Mesothelial cell of epicardium (in vitro differentiated cells): ENCODE measurements at places on chromosomes 11 and 22. TPM values are rescaled to one million over a fixed set of nuclear protein-coding genes. Genes with fewer than 3 reads are reported as not detected.
A peak's percentile ranks its signal among the peaks of the same experiment; 100 is the strongest.

DNA sequence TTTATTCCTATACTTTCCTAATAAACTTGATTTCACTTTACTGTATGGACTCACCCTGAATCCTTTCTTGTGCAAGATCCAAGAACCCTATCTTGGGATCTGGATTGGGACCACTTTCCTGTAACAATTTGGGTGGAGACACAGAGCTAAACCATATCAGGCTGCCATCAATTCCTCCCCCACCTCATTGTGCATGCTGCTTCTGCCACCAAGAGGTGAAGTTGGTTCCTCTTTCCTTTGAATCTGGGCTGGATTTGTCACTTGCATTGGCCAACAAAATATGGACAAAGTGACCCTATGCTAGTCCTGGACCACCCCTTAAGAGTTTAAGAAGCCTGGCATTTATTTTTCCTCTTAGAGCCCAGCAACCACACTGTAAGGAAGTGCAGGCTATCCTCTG lies 39.4 kb upstream of the CEP295 start:
- peaks cover 22% of the 10 kb centered on the region for H3K4me1 ChIP-seq
- no peak overlapping the region for H3K4me3 ChIP-seq
- peaks cover 66% of the 10 kb centered on the region for H3K27me3 ChIP-seq
- H3K27ac ChIP-seq: no peak overlapping the region
- no peaks in the 10 kb centered on the region for H3K36me3 ChIP-seq
- DNase-seq: no peak

- H3K4me3 ChIP-seq: no peak overlapping the region
- H3K36me3 ChIP-seq: peaks cover 22% of the 10 kb centered on the region
- no peak for DNase-seq
- peaks cover 16% of the 10 kb centered on the region for H3K4me1 ChIP-seq
- peak overlapping the region; percentile 95 for H3K27ac ChIP-seq
- no peaks in the 10 kb centered on the region for H3K27me3 ChIP-seq
These were observed 16.2 kb upstream of the CTTN start for GRCh38 chr11:70381872-70382861.

Gene MRGPRX4
- total RNA-seq: not detected in 3 replicates

- no peak overlapping the region for H3K4me3 ChIP-seq
- DNase-seq: no peak
- H3K27ac ChIP-seq: no peak overlapping the region
These were observed 538.1 kb downstream of the SOX6 start for GRCh38 chr11:15818132-15818842.

Gene PNPLA3
- 5.7 to 6.2 TPM (median 6.1 TPM) in 3 replicates for total RNA-seq

DNA sequence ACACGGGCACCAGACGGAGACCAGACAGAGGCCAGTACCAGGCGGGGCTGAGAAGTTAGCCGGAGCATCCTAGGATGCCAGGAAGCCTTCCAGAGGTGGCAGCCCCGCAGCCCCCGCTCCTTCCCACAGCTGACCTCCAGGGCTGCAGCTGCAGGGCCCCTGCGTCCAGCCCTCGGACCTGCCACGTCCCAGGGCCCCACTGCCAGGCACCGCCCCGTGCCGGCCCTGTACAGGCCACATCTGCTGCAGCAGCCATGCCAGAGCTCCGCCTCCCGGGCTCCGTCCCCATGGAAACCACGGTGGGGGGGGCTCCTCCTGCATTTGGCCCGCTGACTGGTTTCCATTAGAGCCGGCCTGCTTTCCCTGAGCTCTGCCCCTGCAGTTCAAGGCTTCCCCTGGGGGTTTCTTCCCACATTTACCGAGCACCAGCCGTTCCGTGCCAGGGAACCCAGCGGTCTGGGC lies 62.5 kb upstream of the PPARA start:
- no peak overlapping the region for H3K27ac ChIP-seq
- H3K36me3 ChIP-seq: no peaks in the 10 kb centered on the region
- H3K27me3 ChIP-seq: no peaks in the 10 kb centered on the region
- no peak overlapping the region for H3K4me3 ChIP-seq
- DNase-seq: no peak

DNA sequence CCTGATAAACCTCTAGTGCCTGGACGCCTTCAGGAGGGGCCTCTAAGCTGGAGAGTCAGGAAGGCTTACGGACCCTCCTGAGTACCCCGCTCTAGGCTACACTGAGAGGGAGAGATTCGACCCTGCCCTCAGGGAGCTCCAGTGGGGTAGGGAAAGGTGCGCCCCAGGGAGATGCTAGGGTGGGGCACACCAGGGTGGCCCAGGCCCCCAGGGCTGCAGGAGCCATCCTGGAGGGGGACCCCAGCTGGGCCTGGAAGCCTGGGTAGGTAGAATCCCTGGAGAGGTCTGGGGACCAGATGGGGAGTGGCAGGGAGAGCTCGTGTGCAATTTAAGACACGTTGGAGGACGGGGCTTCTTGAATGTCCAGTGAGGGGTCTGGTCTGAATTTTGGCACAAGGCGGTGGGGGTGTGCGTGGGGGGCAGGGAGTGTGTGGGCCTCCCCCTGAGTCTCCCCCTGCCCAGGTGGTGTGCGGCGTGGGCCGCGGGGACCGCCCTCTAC lies 4.7 kb downstream of the CARNS1 start:
- H3K27me3 ChIP-seq: peaks cover 12% of the 10 kb centered on the region
- DNase-seq: no peak
- no peaks in the 10 kb centered on the region for H3K36me3 ChIP-seq
- H3K4me1 ChIP-seq: peaks cover 22% of the 10 kb centered on the region
- H3K4me3 ChIP-seq: peak overlapping the region; percentile 63

Gene PTPRJ
- 26.2 to 31.0 TPM (median 26.5 TPM) in 3 replicates for total RNA-seq

Gene SLC43A3
- 11.8 to 13.3 TPM (median 12.9 TPM) in 3 replicates for total RNA-seq

- H3K4me3 ChIP-seq: peak overlapping the region; percentile 82
- peak; percentile 69 for DNase-seq
- H3K36me3 ChIP-seq: no peaks in the 10 kb centered on the region
- H3K4me1 ChIP-seq: peaks cover 39% of the 10 kb centered on the region
- H3K27ac ChIP-seq: peak overlapping the region; percentile 95
These were observed 698 bp downstream of the PAK1 start for GRCh38 chr11:77472991-77473800.

GRCh38 chr22:23696326-23696851 lies 5.6 kb downstream of the RGL4 start:
- no peaks in the 10 kb centered on the region for H3K4me1 ChIP-seq
- no peaks in the 10 kb centered on the region for H3K27me3 ChIP-seq
- peaks cover 25% of the 10 kb centered on the region for H3K36me3 ChIP-seq
- no peak overlapping the region for H3K27ac ChIP-seq
- DNase-seq: no peak

Gene NCAPH2
- 57.9 to 63.1 TPM (median 60.3 TPM) in 3 replicates for total RNA-seq

DNA sequence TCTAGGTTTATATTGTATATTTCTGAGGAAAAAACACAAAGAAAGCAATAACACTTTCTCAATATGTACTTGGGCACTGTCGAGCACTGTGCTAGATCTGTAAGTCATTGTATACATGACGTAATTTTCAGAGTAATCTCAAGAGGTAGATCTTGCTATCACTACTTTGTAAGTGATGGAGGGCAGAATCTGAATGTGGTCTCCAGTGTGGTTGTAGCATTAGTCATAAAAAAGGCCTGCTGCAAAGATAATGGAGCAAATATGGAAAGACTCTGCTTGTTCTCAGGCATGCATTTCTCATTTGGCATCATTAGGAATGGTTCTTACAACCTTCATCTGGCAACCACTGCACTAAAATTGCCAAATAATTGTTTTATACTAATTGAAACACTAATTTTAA lies 419.8 kb upstream of the CCDC179 start:
- no peak overlapping the region for H3K27ac ChIP-seq
- H3K4me1 ChIP-seq: no peaks in the 10 kb centered on the region
- no peaks in the 10 kb centered on the region for H3K27me3 ChIP-seq
- no peak overlapping the region for H3K4me3 ChIP-seq
- no peaks in the 10 kb centered on the region for H3K36me3 ChIP-seq

Gene BIK
- 8.0 to 9.9 TPM (median 9.3 TPM) in 3 replicates for total RNA-seq

GRCh38 chr11:34478845-34479663 lies 34.5 kb downstream of the ELF5 start:
- peaks cover under 1% of the 10 kb centered on the region for H3K36me3 ChIP-seq
- H3K27me3 ChIP-seq: peaks cover 2% of the 10 kb centered on the region
- peaks cover 16% of the 10 kb centered on the region for H3K4me1 ChIP-seq
- DNase-seq: no peak
- H3K4me3 ChIP-seq: no peak overlapping the region
- H3K27ac ChIP-seq: no peak overlapping the region

Gene NOX4
- total RNA-seq: 14.3 to 17.9 TPM (median 15.2 TPM) in 3 replicates

DNA sequence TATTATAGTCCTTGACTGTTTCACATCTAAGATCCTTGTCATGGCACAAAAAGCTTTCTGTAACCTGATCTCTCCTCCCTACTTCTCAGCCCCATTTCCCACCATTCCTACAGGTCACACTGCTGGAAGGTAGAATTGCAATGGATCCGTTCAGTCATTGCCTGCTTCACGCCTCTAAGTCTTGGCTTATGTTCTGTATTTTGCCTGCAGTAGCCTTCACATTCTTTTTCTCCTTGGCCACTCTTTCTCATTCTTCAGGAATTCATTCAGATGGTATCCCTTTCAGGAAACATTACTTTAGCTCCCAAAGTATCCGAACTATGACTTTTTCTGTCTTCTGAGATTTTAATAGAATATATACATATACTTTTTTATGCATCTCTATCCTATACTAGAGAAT lies 731.5 kb downstream of the NTM start:
- H3K36me3 ChIP-seq: no peaks in the 10 kb centered on the region
- H3K4me1 ChIP-seq: no peaks in the 10 kb centered on the region
- peaks cover 65% of the 10 kb centered on the region for H3K27me3 ChIP-seq
- no peak for DNase-seq
- H3K27ac ChIP-seq: no peak overlapping the region

Gene NCAM1
- 137 to 141 TPM (median 139 TPM) in 3 replicates for total RNA-seq

Gene PRODH
- total RNA-seq: 1.7 to 2.5 TPM (median 2.1 TPM) in 3 replicates

Gene OR4C45
- total RNA-seq: not detected in 3 replicates

Gene JAML
- not detected in 3 replicates for total RNA-seq

Gene C1QTNF5
- total RNA-seq: 24.1 to 25.0 TPM (median 24.4 TPM) in 3 replicates

DNA sequence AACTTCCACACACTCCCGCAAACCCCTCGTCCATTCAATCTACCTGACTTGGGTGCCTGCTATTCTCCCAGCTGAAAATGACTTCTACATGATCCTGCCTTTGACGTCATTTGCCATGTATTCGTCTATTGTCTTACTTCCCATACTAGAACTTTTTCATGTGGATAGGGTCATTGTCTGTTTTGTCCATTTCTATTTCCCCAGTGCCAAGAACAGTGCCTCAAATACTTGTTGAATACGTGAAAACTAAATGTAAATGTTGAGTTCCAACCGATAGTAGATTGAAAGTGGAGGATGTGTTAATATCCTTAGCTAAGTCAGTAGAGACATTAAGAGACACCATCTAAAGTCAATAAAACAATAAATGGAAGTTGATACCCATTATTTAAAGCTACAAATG lies 935 bp downstream of the TRIM68 start:
- H3K4me1 ChIP-seq: peaks cover 18% of the 10 kb centered on the region
- H3K36me3 ChIP-seq: peaks cover 17% of the 10 kb centered on the region
- H3K4me3 ChIP-seq: peak overlapping the region; percentile 89
- DNase-seq: no peak
- H3K27ac ChIP-seq: peak overlapping the region; percentile 95
- H3K27me3 ChIP-seq: peaks cover 4% of the 10 kb centered on the region

- H3K4me1 ChIP-seq: peaks cover 52% of the 10 kb centered on the region
- H3K36me3 ChIP-seq: no peaks in the 10 kb centered on the region
- H3K4me3 ChIP-seq: no peak overlapping the region
- peaks cover 32% of the 10 kb centered on the region for H3K27me3 ChIP-seq
- H3K27ac ChIP-seq: no peak overlapping the region
- DNase-seq: no peak
These were observed 4.8 kb upstream of the FXYD6 start for GRCh38 chr11:117881217-117881616.

Gene ADAMTS15
- 8.1 to 9.9 TPM (median 9.4 TPM) in 3 replicates for total RNA-seq

Gene NCR3LG1
- total RNA-seq: 4.8 to 5.6 TPM (median 4.9 TPM) in 3 replicates

GRCh38 chr11:134425816-134426536 lies 13.9 kb upstream of the B3GAT1 start:
- DNase-seq: no peak
- no peaks in the 10 kb centered on the region for H3K36me3 ChIP-seq
- no peaks in the 10 kb centered on the region for H3K4me1 ChIP-seq
- H3K27ac ChIP-seq: no peak overlapping the region
- H3K27me3 ChIP-seq: peaks cover 61% of the 10 kb centered on the region
- H3K4me3 ChIP-seq: no peak overlapping the region

Gene GGTLC3
- total RNA-seq: not detected in 3 replicates

Gene GNG3
- 0.60 to 1.5 TPM (median 0.97 TPM) in 3 replicates for total RNA-seq

Gene MED15
- 129 to 135 TPM (median 129 TPM) in 3 replicates for total RNA-seq

Gene IL17REL
- 0.29 to 0.31 TPM (median 0.31 TPM) in 3 replicates for total RNA-seq

GRCh38 chr11:130593064-130593463 lies 144.6 kb downstream of the ADAMTS15 start:
- H3K4me1 ChIP-seq: no peaks in the 10 kb centered on the region
- no peaks in the 10 kb centered on the region for H3K36me3 ChIP-seq
- H3K27me3 ChIP-seq: peaks cover 1% of the 10 kb centered on the region
- DNase-seq: no peak
- no peak overlapping the region for H3K4me3 ChIP-seq
- no peak overlapping the region for H3K27ac ChIP-seq

DNA sequence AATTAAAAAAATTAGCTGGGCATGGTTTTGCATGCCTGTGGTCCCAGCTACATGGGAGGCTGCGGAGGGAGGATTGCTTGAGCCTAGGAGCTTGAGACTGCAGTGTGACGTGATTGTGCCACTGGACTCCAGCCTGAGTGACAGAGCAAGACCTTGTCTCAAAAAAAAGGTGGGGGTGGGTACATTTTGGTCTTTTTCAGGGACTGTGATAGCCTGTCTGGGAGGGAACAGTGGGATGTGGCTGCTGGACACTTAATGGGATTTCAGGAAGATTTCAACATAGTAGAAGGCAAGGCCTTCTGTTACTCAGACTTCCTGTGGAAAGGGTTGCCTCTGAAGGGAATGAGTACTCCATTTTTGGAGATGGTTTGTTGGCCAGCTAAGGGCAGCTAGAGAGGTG lies 40.6 kb downstream of the RELT start:
- peaks cover 16% of the 10 kb centered on the region for H3K36me3 ChIP-seq
- no peak overlapping the region for H3K4me3 ChIP-seq
- DNase-seq: no peak

DNA sequence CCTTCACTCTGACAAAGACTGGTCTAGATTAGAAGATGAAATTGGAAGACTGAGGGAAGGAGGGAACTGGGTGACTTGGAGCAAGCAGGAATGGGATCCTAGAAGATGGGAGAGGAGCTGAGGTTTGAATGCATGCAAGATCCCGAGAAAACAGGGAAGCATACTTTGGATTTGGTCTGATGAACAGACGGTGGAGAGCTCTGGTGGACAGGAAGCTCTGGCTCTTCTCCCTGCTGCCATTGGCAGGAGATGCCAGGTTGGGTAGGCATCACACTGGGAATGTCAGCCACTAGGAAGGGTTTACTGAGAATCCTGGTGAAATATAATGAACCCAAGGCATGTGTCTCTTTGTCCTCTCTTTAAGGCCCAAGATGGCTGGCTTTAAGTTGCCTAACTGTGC lies 16.5 kb downstream of the NAV2 start:
- H3K27me3 ChIP-seq: no peaks in the 10 kb centered on the region
- no peak overlapping the region for H3K4me3 ChIP-seq
- no peak for DNase-seq
- no peak overlapping the region for H3K27ac ChIP-seq
- H3K36me3 ChIP-seq: no peaks in the 10 kb centered on the region

- H3K4me3 ChIP-seq: no peak overlapping the region
- H3K27me3 ChIP-seq: no peaks in the 10 kb centered on the region
- no peak for DNase-seq
- H3K36me3 ChIP-seq: no peaks in the 10 kb centered on the region
- no peak overlapping the region for H3K27ac ChIP-seq
These were observed 270.8 kb upstream of the SESN3 start for GRCh38 chr11:95501761-95502266.

Gene MYBPC3
- total RNA-seq: not detected in 3 replicates

Gene NAALADL1
- total RNA-seq: 1.2 to 1.8 TPM (median 1.5 TPM) in 3 replicates

Gene RAB39A
- 0.36 to 0.41 TPM in 2 of 3 replicates, not detected in the other for total RNA-seq

GRCh38 chr11:26201411-26201810 lies 130.5 kb upstream of the ANO3 start:
- no peaks in the 10 kb centered on the region for H3K36me3 ChIP-seq
- no peaks in the 10 kb centered on the region for H3K27me3 ChIP-seq
- no peak overlapping the region for H3K4me3 ChIP-seq
- peaks cover 12% of the 10 kb centered on the region for H3K4me1 ChIP-seq

Gene SYCE3
- total RNA-seq: 0.59 to 0.76 TPM in 2 of 3 replicates, not detected in the other

Gene CFAP68
- 31.2 to 35.9 TPM (median 34.0 TPM) in 3 replicates for total RNA-seq
